ENCODE measurements at places on chromosomes 12 and 14.
A peak's percentile ranks its signal among the peaks of the same experiment; 100 is the strongest.

GRCh38 chr14:76769636-76770292, 8.5 kb downstream of the VASH1 start:
- DNase-seq = no peak

DNA sequence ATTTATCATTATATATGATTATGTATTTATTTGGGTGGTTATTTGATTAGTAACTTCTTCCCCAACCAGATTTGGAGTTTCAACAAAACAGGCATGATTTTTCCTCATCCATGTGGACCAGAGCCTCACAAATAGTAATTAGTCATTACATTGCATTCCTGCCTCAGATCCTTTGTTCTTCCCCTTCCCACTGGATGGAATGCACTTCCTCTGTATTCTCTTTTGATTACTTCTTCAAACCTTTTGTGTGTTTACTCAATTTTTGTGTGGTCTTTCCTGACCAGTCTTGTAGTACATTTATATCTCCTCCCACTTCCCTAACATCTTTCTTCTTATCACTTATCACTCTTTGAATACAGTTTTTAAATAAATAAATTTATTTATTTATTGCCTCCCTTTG, 15.5 kb downstream of the SYT1 start:
- peak; percentile 42 for DNase-seq

DNA sequence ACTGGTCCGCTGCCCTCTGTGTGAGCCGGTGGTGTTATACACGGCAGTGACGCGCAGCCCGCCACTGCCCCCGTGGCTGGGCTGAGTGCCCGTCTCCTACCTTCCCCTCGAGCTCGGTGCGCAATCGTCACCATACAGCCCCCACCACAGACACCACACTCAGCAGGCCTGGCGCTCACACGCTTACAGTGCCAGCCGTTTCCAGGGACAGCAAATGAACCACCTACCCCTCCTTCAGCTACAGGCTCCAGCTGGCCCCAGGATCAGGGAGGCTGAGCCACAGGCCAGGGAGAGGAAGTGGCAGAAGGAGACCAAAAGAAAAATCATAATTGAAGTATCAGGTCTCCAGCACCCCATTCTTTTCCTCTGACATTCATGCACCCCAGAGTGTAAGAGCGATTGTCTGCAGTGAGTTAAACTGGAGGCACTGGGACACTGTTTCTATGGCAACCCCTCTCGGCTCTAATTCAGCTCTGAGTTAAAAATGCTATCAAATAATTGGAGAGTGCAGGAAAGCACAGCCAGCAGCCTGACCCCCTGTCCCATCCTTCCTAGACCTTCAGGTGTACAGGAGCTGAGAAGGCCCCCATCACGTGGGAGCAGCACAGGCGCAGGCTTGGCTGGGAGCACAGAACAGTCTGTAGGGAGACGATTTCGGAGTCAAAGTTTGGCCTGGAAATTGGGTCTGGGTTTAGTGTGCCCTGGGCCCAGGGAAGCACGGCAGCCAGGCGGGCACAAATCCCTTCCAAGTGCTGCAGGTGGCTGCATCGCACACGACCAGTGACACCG, 18.0 kb downstream of the LRTM2 start:
- no peak for DNase-seq

GRCh38 chr12:51926718-51927117, 19.4 kb downstream of the ACVRL1 start:
- no peak for DNase-seq

GRCh38 chr12:57341275-57341990, 89.4 kb downstream of the R3HDM2 start:
- DNase-seq = no peak

DNA sequence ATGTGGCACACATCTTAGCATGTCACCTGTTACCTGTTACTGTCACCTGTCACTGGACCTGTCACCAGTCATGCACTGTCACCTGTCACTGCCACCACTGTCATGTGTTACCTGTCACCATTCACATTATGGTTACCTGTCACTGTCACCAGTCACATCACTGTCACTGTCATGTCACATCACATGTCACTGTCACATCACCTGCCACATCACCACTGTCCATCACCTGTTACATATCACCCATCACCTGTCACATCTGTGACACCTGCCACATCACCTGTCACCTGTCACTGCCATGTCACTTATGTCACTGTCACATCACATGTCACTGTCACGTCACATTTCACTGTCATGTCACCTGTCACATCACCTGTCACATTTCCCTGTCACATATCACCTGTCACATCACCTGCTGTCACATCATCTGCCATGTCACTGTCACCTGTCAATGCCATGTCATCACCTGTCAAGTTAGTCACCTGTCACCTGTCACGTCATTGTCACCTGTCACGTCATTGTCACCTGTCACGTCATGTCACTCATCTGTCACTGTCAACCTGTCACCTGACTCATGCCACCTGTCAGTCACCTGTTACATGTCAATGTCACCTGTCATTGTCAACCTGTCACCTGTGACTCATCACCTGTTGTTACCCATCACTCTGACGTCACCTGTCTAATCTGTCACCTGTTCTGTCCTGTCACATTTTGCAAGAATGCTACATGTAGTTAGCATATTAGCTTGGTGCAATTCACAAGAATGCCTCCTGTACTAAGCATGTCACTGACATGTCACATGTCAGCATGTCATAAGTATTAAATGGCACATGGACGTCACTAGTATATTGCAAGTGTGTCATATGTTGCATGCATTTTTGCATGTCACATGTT, 29.0 kb upstream of the TESC start:
- no peak for DNase-seq

GRCh38 chr14:59321626-59321949, 133.1 kb downstream of the DAAM1 start:
- DNase-seq = no peak

DNA sequence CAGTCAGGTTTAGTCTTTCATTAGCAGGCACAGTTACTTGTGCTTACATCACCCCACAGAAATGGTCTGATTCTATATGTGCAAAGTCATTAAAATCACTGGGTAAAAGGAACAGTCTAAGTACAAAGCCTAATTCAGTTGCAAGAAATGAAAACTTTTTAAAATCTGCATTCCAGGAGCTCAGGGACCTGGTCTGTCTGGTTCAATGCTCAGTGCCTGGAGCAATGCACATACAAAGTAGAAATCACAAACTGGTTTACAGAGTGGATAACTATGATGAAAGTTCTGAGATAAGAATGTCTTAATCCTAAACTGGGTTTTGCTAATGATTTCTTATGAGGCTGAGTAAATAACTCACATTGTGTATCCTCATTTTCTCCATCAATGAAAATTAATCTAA, 28.7 kb downstream of the LMNTD1 start:
- no peak for DNase-seq

DNA sequence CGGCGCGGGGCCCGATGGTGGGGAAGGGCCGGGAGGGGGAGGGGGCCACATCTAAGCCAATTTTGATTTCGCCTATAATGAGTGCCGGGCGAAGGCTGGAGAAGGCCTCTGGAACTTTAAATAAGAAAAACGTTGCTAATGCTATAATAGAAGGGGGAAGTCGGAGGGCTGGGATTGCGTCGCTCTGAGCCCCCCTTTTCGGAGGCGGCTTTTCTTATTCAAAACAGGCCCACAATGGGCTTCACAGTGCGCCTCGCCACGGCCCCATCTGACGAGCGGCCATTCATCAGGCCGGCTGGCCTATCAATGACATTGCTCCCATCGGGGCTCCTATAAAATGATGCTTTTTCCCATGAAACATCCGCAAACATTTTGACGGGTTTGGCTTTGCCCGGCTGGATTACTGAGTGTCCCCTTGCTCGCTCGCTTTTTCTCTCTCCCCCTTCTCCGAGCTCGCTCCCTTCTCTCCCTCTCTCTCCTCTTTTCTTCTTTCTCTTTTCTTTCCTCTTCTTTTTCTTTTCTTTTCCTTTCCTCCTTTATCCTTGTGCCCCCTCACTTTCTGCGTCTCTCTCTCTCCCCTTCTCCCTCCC, at the start of gene RFX4:
TSS of gene RFX4 (plus strand) at position 364 of the 590 bp plus-strand sequence. CDS start 317 bp downstream, outside the sequence.
- no peak for DNase-seq

- no peak for DNase-seq
Observed at GRCh38 chr12:128763395-128763794, 60.4 kb downstream of the SLC15A4 start.

DNA sequence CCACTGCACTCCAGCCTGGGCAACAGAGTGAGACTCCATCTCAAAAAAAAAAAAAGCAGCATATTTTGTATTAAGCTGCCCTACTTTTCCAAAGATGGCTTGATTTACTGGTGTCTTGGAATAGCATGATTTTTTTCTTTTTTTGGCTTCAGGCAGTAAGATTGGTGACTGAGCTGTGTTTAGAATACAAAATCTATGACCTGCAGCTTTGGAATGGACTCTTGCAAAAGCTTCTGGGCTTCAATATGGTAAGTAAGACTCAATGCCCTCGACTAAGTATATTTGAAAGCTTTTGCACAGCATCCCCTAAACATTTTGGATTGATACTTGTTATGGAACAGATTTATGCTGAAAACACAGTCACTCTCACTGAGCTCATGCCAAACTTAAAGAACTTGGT, 87.8 kb downstream of the KNTC1 start:
- no peak for DNase-seq

GRCh38 chr12:30466093-30466585, 229.5 kb downstream of the IPO8 start:
- no peak for DNase-seq

DNA sequence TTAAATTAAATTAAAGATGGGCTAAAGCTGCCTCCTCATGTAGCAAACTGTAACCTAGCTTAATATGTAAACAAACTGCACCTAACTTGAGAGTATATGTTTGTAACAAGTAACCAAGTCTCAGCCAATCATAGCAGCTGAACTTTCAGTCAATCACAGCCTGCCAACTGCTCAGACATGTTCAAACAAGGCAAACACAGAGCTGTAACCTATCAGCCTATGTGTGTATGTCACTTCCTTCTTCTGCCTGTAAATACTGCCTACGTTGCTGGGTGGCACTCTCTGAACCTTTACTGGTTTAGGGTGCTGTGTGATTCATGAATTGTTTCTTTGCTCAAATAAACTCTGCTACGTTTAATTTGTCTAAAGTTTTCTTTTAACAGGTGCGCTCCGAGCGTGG, 2.9 kb downstream of the SERPINA6 start:
- no peak for DNase-seq

DNA sequence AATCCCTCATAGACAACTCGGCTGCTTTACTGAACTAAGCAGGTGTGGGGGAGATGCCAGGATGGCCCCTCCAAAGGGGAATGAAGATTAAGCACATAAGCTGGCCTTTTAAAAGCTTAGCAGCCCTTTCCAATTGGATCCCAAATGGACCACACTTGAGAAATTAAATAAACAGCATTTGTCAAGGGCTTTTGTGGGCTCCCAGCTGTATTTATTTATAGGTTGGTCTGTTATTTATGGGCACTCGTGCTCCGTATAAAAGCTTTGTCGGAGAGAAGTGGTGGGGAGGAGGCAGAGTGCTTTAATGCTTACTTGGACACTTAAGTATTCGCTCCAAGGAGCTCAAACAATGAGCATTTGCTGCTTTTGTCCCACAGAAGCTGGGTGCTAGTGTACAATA, 580.2 kb downstream of the MED13L start:
- DNase-seq = no peak

DNA sequence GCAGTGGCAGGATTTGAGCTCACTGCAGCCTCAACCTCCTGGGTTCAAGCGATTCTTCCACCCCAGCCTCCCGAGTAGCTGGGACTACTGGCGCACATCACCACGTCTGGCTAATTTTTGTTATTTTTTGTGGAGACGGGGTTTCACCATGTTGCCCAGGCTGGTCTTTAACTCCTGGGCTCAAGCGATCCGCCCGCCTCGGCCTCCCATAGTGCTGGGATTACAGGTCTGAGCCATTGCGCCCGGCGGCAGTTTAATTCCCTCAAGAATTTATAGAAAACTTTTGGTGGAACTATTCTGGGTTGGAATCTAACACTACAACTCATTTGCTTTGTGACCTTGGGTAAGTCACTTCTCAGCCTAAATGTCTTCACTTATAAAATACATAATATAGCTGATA, 1.8 kb upstream of the SP1 start:
- no peak for DNase-seq

DNA sequence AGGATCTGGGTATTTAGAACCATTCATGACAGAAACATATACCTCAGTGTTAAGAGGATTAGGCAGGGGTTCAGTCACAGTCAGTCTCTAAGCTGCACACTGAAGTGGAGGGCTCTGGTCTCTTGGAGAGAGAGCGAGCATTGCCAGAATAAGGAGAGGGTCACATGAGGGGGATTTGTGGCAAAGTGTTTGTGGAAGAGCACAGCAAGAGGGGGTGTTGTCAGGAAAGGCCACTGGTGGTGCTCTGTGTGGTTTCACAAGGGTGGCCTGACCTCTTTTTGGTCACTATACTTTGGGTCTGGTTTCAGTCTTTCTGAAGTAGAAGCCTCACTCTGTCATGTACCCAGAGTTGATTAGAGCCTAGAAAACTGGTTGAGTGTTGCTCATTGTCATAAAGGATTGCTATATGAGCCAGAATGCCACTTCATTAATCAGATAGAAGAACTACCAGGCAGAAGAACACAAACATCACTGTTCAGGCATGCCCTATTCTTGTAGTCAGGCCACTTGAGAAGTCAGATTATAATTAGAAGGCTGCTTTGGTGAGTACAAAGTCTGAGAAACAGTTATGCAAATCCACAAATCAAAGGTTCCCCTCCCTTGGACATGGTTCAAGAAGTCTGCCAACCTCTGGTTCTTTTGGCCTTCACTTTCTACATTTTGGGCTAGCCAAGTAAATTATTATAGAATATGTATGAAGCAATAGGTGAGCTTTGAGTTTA, 8.4 kb downstream of the TMEM19 start:
- DNase-seq = no peak

DNA sequence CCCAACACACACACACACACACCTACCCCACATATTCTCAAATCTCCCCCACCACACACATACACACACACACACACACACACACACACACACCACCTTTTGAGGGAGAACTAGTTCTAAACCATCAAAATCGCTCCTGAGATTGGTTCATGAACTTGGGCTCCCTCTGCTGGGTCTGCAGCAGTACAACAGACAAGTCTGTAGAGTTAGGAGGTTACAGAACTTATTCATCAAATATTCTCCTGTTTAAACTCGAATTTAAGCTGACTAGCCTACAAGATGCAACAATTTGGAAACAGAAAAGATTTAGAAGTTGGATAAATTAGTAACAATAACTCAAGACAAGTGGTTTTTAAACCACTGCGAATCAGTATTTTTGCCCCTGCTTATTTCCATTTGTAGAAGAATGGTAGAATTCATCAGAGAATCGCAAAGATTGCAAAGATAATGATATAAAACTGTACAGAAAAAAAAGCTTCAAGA, 136.4 kb upstream of the USP15 start:
- DNase-seq = peak; percentile 51

DNA sequence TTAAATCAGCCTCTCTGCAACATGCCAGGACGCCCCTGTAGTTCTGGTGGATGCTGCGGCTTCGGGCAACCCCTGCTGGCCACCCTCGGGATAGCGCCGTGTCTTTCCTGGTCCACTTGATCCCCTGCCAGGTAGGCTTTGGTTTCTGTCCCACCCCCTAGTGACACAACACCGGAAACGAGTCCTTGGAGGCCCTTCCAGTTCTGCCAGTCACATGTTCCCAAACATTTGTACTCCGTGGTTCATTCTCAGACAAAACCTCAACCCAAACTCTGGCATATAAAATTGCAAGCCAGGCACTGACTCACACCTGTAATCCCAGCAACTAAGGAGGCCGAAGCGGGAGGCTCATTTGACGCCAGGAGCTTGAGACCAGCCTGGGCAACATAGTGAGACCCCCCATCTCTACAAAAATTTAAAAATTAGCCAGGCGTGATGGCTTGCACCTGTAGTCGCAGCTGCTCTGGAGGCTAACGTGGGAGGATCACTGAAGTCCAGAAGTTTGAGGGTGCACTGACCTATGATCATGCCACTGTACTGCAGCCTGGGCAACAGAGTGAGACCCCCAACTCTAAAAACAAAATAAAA, 37.0 kb downstream of the RASAL1 start:
- DNase-seq = peak; percentile 48

GRCh38 chr12:57401165-57401564, 29.7 kb downstream of the R3HDM2 start:
- no peak for DNase-seq

Data from fibroblast of skin of abdomen (primary cell).